ENCODE measurements at places on chromosomes 6 and 20.

- no peak for DNase-seq
Observed at GRCh38 chr6:42571611-42572342, 7.9 kb downstream of the UBR2 start.

- no peak for DNase-seq
Observed at GRCh38 chr20:61487346-61487996, 235.4 kb downstream of the CDH4 start.

GRCh38 chr6:106145144-106145543 lies 59.0 kb downstream of the PRDM1 start:
- DNase-seq, result no peak

DNA sequence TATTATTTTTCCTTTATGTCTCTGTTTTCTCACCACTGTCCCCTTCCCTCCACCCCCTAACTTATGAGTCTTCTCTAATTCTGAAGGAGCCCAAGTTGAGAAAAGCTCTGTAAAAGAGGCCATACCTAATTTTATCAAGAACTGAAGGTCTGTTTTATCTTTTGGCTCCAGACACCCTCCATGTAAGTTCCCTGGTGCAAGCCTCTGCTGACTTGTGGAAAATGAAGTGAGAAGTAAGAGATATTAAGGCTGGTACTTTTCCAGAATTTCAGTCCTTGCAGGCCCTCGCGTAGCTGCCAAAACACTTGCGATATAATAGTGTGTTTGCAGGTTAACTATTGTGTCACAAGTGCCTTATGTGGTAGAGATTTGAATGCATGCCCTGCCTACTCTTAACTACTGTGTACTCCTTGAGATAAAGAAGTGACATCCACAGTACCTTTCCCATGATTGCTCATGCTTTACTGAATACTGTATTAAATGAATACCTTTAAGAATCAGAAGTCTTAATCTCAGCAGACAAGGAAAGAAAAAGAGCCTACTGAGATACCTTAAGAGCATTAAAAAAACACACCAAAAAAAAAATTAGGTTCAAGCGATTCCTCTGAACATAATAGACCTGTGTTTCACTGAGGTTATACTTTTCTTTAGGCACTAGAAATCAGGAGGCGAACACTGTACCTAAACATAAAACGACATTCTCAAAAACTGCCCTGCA lies 143.6 kb upstream of the ZNF184 start:
- DNase-seq, result no peak

- no peak for DNase-seq
Observed at GRCh38 chr6:27092316-27092692, 155.2 kb upstream of the PRSS16 start.

- DNase-seq, result no peak
Observed at GRCh38 chr6:6331393-6331792, 10.9 kb upstream of the F13A1 start.
